Astrocyte of the cerebellum (primary cell): ENCODE measurements at places on chromosomes 3 and 15.

GRCh38 chr15:83991163-83991562, 244.4 kb upstream of the GOLGA6L4 start:
- no peak for DNase-seq

GRCh38 chr3:109718850-109719249, 381.5 kb upstream of the DPPA4 start:
- DNase-seq = no peak

DNA sequence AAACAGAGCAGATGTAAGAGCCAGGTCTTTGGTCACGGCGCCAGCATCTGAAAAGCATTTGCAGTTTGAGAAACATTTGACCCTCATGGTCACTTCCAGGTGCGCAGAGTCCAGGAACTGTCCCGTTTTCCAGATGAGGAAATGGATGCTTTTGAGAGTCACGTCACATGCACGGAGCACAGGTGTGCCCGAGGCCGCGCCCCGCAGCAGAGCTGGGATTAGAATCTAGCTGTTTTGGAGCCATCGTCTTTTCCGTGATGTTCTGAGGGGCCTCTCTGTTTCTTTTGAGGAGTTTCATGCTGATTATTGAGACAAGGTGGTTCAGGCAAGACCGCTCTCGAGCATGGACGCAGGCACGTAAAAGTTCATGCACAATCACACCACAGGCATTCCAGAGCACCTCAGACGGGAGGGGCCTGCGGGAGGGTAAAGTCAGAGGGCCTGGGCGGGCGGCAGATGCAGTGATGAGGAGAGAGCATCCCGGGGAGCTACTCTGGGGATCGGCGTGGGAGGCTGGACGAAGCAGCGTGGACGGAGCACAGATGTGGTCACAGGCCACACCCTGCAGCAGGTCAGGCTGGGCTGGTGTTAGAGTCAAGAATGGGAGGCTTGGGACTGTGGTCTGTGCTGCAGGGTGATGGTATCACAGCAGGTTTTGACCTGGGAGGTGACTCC, 139.2 kb upstream of the MEF2A start:
- no peak for DNase-seq

GRCh38 chr3:49657208-49657915, 16.8 kb upstream of the APEH start:
- DNase-seq = no peak

- DNase-seq = no peak
These were observed 77.8 kb downstream of the SLC25A26 start for GRCh38 chr3:66298591-66298990.

DNA sequence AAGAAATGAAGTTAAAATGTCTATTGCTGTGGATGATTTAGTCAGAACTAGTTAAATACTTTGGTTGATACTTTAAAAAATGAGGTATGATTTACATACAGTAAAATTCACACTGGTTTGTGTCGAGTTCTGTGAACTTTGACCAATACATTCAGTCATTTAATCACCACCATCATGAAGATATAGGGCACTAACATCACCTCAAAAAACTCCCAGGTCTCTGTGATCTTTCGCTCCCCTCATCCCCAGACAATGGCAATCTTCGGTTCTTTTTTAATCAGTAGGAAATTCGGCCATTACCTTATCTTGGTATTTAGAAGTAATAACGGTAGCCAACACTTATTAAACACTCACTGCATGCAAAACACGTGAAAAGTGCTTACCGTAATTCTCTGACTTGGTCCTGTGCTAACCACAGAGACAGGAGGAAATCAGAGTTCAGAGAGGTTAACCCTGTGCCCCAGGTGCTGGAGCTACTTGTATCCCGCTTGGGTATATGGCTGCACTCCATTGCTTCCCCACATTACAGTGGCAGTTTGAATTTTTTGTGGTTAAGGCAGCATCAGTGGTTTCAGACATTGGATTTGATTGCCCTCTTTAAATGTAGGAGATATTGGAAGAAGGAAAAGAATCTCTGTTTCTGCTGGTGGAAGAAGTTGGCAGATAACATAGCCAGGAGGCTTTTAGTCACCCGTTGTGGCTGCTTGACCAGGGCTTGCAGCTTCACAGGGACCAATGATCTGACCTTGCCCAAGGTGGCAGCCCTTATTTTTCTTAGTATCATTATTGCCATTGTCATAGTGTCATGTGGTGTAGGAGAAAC, 4.2 kb downstream of the PLCL2 start:
- no peak for DNase-seq

- DNase-seq = no peak
These were observed 209.8 kb upstream of the ATP11B start for GRCh38 chr3:182583545-182583944.

DNA sequence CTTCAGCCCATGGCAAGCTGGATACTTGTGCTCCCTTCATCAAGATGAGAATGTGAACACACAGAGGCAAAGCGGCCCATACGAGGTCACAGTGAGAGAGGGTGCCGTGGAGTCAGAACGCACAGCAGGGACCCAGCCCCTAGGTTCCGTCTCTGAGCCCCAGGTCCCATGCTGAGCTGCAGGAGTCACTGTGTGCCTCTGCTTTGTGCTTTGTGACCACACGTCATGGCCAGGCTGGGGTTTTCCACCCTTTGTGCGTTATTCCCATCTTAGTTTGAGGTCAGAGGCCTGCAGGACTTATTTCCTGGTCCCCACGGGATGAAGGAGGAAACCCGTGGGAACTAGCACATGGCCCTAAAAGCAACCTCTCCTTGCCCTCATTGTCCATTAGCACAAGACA, 140.3 kb downstream of the TJP1 start:
- no peak for DNase-seq

GRCh38 chr15:60255390-60255789, 142.4 kb downstream of the ANXA2 start:
- DNase-seq = no peak

- no peak for DNase-seq
These were observed 235.4 kb downstream of the XXYLT1 start for GRCh38 chr3:195035345-195036202.

GRCh38 chr3:184645336-184645735, 66.5 kb downstream of the MAGEF1 start:
- DNase-seq = no peak

DNA sequence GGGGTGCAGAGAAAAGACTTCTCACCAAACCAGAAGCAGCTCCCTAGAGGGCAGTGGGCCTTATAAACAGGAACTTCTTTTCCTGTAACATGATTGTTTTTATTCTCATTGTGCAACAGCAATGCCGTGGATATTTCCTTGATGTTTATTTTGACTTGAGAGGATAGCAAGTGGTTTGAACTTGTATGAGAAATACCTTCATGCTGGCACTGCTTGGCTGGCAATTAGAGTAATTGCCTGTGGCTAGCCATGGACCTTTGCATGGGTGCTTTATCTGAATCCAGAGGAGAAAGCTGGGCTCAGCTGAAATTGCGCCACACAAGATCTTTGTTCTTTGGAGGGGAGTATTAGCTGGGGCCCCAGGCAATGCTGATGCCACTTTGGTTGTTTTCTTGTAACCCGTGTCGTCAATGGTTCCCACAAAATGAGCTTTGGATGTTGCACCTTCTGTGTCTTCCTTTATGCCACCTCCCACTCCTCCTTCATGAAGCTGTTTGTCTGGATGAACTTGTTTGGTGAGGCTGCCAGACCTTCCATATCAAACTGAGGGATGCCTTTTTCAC, 37.9 kb downstream of the CMTM8 start:
- DNase-seq = no peak

GRCh38 chr15:26028086-26028740, 165.1 kb upstream of the ATP10A start:
- no peak for DNase-seq

GRCh38 chr3:73432023-73432705, 192.6 kb downstream of the PDZRN3 start:
- DNase-seq = peak; percentile 19

- DNase-seq = no peak
These were observed 1.6 kb upstream of the SIN3A start for GRCh38 chr15:75452865-75453702.

DNA sequence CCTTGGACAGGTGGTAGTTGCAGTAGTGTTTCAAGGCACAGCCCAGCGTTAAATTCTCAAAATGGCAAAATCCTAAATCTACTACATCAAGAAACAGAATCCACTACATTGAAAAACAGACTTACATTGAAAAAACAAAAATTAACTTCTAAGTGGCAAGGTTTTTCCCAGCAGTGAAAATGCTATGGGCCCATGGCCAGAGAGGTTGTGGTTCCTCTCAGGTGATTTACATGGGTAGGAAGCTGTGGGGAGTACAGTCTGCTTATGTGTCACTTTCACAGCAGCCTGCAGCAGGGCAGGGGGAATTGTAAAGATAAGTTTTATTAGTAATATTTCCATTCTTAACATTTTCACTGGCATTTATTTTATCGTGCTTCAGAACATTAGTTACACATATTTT, 24.9 kb downstream of the TTC14 start:
- DNase-seq = no peak

GRCh38 chr3:132721479-132722164, 587 bp downstream of the NPHP3 start:
- peak; percentile 34 for DNase-seq

DNA sequence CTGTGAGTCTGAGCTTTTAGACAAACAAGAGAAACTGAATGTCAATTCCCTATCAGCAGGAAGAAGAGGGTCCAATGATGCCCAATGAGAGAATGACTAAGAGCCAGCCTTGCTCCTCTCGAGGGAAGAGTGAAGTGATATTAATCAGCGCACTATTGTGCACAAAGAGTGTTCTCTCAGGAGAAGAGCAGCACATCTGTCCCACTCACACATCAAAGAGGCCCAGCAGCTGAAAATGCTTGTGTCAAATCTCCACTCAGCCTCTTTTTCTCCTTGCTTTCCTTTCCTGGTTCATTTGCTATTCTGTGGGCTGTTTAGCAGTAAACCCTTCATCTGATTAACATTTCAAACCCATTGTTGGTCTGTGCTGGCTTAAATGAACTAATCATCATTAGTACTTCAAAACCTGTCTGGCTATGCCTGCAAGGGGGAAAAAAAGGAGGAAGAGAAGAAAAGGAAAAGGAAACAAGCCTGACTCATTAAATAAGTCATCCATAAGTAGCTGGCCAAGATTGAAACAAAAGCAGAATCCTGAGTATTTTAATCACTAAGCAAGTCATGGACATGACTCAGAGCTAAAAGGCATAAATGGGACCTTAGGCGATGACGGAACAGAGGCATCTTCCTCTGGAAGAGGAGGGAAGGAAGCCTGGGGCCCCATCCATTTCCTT, 912.7 kb downstream of the TUSC7 start:
- peak; percentile 53 for DNase-seq

- DNase-seq = peak; percentile 83
These were observed 42.3 kb upstream of the CORO2B start for GRCh38 chr15:68536331-68537095.

DNA sequence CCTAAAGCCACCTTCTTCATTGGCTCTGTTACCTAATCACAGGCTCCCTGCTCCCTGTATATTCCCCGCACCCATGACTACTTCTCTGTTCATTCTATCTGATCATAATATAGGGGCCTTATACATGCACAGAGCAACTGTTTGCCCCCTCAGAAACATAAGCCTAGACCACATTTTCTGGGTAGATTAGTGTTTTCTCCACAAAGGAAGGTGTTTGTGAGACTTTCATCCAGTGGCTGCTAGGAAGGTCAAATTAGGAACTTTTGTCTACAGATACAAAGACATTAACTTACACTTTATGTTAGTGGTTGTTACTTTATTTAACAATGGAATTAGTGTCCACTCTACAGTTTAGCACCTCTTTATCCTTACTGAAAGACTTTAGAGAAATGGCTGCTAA, 174.9 kb downstream of the GHSR start:
- DNase-seq = no peak

- DNase-seq = no peak
These were observed 7.8 kb upstream of the RFX7 start for GRCh38 chr15:56251315-56252095.

DNA sequence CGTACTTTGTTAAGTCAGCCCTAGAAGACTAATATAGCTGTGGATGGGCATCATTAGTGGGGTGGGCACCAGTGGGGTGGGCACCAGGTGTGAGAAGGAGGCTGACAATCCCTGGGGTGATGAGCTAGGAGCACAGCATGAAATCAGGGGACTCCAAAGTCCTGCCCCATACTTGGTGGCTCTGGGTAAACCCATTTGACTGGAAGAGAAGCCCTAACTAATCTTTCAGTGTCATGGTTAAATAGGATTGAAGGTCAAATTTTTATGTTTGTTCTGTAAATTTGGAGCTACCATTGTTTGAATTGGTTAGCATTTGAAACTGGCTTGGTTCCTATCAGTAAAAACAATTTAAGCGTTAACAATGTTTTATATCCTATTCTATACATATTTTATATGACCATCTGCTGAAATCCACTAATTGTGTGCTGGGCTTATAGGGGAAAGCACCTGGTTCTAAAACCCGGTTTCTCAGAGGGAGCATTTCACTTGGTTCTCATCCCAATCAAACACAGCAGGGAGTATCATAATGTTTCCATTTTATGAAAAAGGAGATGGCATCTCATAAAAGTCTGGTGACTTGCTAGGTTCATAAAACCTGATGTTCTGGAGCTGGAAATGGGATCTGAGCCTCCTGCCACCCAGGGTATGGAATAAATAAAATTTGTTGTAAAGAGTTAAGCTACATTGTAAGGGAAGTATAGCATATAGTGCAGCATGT, 87.7 kb upstream of the HACD2 start:
- no peak for DNase-seq

- DNase-seq = no peak
These were observed 313.8 kb downstream of the UACA start for GRCh38 chr15:70449311-70450141.

DNA sequence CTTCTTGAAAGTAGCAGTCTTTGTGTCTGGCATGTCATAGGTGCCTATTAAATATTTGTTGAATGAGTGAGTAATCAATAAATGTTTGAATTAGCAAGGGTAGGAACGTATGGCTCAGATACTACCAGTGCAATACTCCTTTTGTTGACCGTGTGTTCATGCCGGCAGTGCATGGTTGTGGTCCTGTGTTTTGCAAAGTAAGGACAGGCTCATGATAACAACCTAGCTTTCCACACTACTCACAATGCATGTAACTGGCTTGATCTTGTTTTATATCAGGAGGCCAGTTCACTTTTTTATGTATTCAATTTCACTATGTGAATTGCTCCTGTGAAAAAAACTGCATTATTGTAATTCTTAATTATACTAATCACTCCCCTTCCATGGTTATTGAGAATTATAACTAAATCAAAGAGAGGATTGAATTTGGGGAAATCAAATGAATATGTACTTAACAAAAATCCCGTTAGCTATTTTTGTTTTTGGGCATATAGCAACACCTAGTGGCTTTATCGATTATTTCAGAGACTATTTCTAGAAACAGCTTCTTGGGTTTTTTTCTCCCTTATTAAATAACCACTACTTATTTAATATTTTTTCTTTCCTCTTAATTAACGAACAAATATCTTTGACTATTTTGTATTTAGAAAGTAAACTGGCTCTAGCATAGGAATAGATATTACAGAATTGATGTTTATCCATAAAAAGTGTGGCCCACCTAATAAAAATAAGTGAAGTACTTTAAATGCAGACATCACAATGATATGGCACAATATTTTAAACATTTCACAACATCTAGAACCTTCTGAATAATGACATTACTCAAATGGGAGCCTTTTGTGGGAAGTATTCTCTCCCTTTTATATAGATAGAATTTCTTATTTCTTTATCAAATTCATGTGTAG, 218.5 kb downstream of the BBX start:
- peak; percentile 23 for DNase-seq
